ENCODE measurements at places on chromosomes 2 and 18. TPM values are rescaled to one million over a fixed set of nuclear protein-coding genes. Genes with fewer than 3 reads are reported as not detected.
A peak's percentile ranks its signal among the peaks of the same experiment; 100 is the strongest.

GRCh38 chr2:28155086-28155485, 237.6 kb upstream of the FOSL2 start:
- DNase-seq: no peak

FAM237A gene
- total RNA-seq: not detected

DNA sequence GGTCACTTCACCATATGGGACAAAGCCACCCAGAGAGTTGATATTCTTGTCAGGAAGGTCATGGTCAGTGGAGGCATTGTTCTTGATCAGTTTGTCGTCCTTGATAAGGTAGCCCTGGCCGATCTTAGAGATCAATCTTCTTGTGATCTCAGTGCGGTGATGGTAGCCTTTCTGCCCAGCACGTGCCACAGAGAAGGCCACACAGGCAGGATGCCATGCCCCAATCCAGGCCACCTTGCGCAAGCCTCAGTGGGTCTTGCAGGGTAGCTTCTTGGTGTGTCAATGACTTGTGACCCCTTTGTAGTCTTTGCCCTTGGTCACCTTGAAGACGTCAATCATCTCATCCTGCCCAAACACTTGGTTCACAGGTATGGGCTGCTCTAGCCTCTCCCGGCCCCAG, 143.9 kb upstream of the ASB18 start:
- no peak for DNase-seq

INHBB gene
- 0.46 TPM for total RNA-seq

DNA sequence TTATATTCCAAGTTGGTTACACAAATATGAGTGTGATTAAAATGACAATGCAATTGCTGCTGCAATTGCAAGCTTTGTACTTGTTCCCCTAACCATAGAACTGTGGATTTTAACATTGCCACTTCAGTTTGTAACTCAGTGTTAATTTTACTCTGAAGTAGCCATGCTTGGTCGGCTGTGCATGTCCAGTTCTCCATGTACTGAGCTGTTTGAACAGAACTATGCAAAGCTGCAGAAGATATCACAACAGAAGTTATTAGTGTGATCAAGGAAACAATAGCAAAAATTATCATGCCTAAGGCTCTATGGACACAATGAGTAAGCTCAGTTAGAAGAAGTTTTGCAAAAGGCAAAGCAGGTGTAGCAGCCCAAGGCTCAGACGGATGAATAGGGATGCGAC, 45.3 kb downstream of the CXCR4 start:
- no peak for DNase-seq

GRCh38 chr2:240465765-240466578, 30.5 kb downstream of the GPC1 start:
- DNase-seq: no peak

GKN1 gene
- not detected for total RNA-seq

PAIP2B gene
- 0.17 TPM for total RNA-seq

DNA sequence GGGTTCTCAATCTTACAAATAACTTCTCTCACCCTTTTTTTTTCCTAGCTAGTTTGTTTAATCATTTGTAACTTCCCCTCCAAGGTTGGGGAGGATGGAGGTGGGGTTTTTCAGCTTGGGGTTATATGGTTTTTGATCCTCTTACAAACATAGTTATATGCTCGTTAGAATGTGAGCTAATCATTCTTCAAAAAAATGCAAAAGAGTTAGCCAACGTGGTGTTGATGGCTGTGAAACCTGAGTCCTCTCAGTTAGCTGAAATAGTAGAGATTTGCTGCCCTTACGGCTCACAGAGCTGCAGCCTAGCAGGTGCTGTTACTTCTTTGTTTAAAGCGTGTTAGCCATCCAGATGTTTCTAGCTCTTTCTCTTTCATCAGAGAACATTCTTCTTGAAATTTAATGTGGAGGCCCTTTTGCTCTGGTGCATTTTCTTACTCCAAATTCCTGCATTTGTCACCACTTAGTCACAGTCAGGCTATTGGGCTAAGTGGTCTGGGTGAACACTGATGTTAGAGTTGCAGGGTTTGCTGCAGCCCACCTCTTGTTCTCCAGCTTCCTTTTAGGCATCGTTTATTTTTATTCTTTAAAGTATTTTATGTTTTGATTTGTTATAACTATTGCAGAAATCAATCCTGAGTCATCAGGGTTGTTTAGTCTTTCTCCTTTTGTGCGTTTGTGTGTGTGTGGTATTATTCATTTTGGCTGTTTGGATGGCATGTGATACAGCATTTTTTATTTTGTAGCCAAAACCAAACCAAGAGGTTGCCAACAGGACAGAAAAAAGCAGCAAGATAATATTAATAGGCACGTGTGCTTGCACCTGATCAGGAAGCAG, 41.1 kb downstream of the LIMS1 start:
- peak; percentile 83 for DNase-seq

DNA sequence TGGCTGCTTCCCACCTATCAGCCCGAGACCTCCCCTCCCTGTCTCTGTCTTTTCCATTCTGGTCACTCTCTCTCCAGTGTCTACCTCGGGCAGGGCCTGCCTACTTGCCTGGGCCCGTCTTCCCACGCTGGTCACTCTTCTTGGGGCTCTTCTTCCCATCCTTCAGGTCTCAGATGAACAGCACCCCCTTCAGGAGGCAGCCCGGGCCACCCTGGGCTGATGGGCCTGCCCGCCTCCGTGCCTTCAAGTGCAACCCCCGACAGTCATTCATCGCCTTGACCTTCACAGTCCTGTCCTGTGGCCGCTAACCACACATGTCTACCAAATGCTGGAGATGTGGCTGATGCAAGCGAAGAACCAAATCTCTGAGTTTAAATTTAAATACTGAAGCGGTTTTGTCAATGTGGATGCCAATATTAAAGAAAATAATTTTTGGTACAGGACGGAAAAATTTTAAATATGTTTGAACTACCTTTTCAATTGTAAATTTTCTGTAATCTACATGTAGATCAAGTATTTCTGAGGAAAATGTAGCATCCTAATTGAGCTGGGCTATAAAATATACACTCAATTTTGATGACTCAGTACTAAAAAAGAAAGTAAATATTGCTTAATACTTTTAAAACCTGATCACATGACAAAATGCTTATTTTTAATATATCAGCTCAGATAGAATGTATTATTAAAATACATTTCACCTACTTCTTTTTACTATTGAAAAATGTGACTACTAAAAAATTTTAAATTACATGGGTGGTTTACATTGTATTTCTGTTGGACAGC, 96.4 kb downstream of the LAMA1 start:
- DNase-seq: no peak

TUBA4B gene
- not detected for total RNA-seq

GCG gene
- 0.17 TPM for total RNA-seq

TCF23 gene
- total RNA-seq: not detected

All from LHCN-M2 (cell line).